Stimulated activated CD8-positive, alpha-beta memory T cell treated with anti-CD3 and anti-CD28 coated beads, Interleukin-7, amount 100 ng/mL, for 1 hour (primary cell): ENCODE measurements at places on chromosomes 6 and 20.

DNA sequence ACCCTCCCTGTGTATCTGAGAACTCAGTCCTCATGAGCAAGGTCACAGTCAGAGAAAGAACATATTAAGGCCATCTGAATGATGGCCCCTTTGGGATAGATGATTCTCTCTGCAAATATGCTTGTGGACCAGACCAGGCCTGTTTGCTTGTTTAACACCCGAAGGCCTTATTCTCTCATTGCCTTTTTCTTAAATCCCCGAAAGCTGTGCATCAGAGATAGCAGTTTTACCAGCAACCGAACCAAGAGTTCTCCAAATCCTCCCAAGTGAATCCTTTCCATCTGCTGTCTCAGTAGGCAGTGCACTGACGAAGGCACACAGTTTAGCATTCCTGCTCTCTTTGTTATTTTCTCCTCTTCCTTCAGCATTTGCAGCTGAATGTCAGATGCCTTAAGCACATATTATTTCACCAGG is 79.8 kb downstream of the TRMT6 start:
- DNase-seq = no peak

- no peak for DNase-seq
Measured at GRCh38 chr6:163356324-163356723, 58.2 kb upstream of the QKI start.

- DNase-seq = no peak
Measured at GRCh38 chr20:24277196-24277595, 192.2 kb upstream of the SYNDIG1 start.

- no peak for DNase-seq
Measured at GRCh38 chr20:57736738-57737347, 27.0 kb upstream of the PMEPA1 start.

DNA sequence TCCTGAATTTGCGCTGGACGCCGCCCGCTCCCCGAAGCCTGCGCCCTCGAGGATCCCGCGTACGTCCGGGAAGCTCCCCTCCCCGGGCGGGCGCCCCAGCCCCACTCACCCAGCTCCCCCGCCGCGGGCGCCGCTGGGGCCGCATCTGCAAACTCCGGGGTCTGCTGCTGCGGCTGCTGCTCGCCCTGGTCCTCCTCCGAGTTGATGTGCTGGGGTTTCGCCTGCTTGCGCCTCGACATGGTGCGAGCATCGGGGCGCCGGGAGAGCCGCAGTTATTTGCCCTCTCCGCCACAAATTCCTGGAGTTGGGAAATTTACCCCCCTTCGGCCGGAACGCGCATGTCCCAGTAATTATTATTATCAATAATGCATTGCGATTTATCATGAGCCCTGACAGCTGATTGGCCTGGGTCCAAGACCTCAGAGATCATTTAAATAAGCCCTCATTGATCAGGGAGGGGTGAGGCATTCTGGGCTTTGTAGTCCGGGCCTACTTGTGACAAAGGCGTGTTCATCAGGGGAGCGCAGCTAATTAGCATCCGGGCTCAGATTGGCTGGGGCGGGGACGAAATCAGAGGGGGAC is at the start of gene SALL4:
Gene SALL4, minus strand, starts transcription at position 352 of the 582 bp plus-strand sequence. Its CDS starts 113 bp downstream, at position 239.
- DNase-seq = no peak

DNA sequence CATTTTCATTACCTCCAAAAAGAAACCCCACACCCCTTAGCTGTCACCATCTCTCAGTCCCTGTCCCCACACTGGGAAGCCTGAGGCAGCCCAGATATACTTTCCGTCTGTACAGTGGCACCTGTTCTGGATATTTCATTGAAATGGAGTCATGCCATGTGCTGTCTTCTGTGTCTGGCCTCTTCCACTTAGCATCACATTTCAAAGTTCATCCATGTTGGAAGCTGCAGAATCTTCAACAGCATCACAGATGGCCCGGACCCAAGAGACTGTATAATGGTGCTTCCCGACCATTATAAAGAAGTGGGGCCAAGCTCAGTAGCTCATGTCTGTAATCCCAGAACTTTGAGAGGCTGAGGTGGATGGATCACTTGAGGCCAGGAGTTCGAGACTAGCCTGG is 58.4 kb downstream of the DLGAP4 start:
- DNase-seq = no peak
